Sigmoid colon (tissue), 7 donors: ENCODE measurements at places on chromosomes 6 and 20. TPM values are rescaled to one million over a fixed set of nuclear protein-coding genes. Genes with fewer than 3 reads are reported as not detected.
A peak's percentile ranks its signal among the peaks of the same experiment; 100 is the strongest.

GATA5 gene
- total RNA-seq: 0.36 TPM

- no peak for DNase-seq
Measured at GRCh38 chr6:71252960-71253359, 35.7 kb upstream of the OGFRL1 start.

DNA sequence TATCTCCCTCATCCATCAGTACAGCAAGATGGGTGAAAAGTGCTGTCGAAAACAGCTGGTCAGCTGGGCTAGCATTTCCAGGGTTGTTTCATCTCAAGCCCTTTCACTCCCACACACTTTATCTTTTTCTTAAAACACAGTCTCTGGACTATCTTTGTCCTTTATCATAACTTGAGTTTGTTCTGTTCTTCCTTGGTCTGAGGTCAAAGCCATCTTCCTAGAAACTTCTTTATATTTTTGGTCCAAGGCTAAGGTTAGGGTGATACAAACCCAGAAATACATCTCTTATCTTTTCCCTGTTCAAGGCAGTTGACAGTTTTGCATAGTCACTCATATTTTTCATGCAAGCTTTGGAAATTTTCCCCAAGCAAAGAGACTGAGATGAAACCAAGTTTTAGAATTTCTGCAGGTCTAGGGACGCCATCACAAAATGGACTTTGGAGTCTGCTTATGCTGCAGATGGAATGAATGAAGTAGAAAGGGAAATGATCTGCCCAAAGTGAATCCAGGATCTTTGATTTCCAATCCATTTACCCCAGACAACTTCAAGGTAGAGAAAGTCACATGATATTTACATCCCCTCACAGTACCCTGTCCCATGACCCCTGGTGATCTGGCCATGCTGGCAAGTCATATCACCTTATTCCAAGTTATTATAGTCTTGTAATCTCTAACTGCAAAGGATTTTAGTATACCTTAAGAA is 297.0 kb downstream of the ZNF217 start:
- no peak for DNase-seq

DNA sequence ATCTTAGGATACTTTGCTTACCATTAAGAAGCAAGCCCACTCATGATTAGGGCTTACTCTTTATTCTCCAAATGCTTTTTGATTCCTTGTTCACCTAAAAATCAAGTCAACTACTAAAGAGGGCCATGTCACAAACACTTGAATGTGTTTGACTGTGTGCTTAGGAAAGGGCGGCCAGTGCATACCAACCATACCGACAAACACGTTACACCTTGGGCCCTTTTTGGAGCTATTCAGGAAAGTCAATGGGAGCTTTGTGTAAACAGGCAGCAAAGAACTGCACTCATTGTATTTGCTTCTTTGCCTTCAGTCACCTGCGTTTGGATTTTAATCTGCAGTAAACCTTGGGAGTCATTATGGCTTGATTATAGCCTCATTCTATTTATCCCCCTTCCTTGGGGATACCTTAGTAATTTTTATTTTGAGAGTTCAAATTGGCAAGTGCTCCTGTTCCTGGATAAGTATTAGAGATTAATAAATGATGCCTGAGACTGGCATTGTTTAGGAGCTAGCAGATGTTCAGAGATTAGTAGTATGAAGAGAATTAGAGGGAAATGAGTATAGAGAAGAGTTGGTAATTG is 102.6 kb upstream of the HDGFL1 start:
- no peak for DNase-seq

DNA sequence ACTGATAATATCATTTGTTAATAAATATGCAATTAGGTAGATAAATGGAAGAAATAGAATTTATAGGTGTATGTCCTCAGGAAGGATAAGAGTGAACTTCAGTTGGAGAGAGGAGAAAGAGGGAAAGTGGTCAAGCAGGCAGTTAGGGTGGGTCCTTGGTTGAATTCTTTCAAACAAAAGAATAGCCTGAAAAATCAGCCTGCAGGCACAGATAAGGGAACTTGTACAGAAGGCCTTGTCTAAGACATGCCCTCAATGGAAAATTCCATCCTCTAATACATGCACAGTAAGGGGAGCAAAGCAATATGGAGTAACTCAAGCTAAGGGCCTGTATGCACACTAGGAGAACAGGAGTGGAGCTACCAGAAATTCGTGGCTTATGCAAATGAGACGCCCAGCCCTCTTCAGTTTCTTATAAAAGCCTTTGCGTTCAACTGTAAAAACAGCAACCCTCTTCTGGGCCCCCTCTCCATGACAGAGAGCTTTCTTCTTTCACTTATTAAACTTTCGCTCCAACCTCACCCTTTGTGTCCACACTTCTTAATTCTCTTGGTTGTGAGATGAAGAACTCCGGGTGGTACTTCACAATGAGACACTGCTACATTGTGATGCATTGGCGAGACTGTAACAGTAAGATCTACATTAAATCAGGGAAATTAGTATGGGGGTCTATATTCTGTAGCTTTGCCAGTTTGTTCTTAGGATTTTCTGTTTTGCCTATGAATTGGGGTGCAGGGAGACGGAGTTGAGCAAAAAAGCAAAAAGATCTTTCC is 147.0 kb downstream of the HS3ST5 start:
- DNase-seq: no peak

CCDC170 gene
- 0.33 TPM for total RNA-seq

DNA sequence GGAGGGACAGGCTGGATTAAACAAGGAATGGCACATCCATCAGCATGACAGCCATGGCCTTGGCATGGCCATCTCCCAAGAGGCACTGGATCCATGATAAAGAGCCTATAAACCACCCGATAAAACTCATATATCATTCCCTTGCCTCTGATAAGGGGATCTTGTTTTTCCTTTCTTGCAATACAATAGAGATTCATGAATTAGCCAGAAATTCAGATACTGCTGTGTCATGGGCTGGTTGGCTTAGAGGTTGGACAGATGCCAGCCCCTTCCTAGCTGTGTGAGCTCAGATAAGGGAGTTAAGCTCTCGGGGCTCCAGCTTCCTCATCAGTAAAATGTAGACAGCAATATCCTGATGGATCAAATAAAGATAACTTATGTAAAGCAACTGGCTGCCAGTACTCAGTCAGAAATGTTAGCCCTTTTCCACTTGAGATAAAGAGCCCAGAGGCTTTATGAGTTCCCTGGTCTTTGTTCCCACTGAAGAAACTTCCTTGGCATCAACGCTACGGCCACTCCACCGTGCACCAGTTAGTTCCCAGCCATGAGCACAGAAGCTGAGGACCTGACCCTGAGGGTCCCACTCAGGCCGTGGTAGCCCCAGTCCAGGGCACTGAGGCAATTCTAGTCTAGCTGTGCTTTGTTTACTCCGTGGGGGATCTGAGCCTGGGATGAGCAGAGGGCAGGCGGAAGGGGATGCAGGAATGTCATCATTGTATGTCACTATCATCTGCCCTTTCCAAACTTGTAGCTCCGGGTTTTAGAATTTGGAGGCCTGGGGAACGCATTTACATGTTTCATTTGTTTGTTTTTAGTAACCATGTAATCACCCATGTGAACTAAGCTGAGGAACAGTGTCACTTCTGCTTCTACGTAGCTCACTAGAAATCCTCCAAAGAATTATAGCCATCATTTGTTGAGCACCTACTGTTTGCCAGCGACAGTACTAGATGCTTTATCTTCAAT is 67.2 kb upstream of the TBC1D7 start:
- DNase-seq: peak; percentile 85

- peak; percentile 75 for DNase-seq
Measured at GRCh38 chr6:1424306-1424927, 35.0 kb downstream of the FOXF2 start.

SLA2 gene
- 0.55 TPM for total RNA-seq

GRCh38 chr6:24910961-24911725 is 24.6 kb downstream of the RIPOR2 start:
- DNase-seq: peak; percentile 81

- DNase-seq: no peak
Measured at GRCh38 chr20:9573335-9574151, 59.2 kb downstream of the LAMP5 start.

GRCh38 chr20:4569092-4569491 is 152.6 kb upstream of the PRND start:
- DNase-seq: no peak

DNA sequence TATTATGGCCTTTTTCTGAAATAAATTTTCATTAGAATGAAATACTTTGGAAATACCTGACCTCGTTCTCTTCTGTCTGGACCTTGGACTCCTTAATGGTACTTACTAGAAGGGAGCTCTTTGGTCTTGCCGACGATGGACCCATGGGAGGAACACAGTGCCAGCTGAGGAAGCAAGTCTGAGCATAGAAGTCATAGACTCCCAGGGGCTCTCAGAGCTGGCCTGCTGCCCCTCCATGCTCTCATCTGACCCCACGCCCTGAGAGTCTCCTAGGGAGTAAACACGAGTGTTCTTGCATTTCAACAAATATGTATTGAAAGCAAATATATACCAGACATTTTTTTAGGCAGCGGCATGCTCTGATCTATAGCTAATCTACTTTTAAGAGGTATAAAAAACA is 87.8 kb downstream of the PLEKHG1 start:
- no peak for DNase-seq

- DNase-seq: no peak
Measured at GRCh38 chr6:12022481-12022880, 10.4 kb downstream of the HIVEP1 start.
